ENCODE measurements at places on chromosomes 2 and 18. TPM values are rescaled to one million over a fixed set of nuclear protein-coding genes. Genes with fewer than 3 reads are reported as not detected.

Gene MBD1
- total RNA-seq: 43.5 TPM

Gene SNX17
- total RNA-seq: 66.2 TPM

Gene RNF144A
- 14.7 TPM for total RNA-seq

Gene CCDC148
- 1.2 TPM for total RNA-seq

Gene DNPEP
- 67.9 TPM for total RNA-seq

Gene CAPN14
- total RNA-seq: 0.54 TPM

Gene CCBE1
- total RNA-seq: 2.1 TPM

Gene LIPG
- total RNA-seq: 17.2 TPM

DNA sequence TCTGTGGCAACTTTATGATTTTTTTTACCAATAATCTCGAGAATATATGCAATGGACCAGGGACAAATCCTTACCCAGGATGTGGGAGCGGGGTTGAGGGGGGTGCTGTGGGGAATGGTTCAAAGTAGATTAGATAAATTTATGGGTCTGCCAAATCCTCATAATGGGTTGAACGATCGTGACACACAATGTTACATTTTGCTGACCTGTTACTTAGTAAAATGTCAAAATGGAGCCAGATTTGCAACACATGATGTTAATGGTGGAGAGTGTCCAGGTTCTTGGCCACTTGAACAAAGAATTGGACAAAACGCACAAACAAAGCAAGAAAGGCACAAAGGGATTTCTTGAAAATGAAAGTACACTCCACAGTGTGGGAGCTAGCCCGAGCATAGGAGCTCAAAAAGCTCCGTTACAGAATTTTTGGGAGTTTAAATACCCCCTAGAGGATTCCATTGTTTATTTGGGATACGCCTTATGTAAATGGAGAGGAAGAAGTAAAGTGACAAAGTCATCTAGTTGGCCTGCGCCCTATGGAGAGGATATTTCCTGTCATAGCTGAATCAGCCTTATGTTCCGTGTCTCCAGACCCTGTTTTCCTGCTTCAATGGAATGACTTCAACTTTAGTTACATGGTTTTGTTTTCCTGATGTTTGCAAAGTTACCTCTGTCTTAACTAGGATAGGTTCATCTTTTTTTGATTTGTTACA is 776.0 kb downstream of the DCC start:
- DNase-seq: no peak

DNA sequence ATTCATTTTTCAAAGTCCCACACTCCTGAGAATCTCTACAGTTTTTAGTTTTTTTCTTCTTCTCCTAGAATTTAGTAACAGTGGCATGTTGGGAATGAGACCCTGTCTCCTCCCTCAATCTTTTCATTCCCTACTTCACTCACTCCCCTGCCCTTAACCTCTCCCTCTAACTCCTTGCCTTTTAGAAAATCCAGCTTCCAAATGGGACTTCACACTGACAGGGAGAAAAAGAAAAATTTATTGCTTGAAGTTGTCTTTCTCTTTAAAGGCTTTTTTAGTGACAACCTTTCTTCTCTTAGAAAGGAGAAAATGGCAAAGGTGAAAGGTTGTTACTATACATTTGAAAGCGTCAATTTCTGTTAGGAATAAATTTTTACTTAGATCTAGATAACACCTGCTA is 359.2 kb downstream of the CDH7 start:
- DNase-seq: no peak

GRCh38 chr2:106943468-106944200 is 57.7 kb upstream of the ST6GAL2 start:
- DNase-seq: no peak

DNA sequence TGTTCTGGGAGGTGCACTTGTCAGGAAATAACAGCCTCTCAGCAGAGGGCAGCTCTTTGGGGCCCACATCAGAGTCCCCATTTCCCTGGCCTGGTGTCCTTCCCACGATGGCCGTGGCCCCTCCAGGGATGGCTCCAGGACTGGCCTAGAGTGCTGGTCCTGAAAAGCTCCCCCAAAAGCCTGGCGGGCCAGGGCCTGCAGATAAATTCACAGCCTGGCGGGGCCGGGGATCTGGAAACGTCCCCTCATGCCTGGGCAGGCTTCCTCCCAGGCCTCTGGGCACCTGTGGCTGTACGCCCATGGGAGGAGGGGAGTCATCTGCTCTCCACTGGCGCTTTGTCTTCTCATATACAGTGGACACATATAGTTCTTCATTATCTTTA is 52.6 kb upstream of the HS6ST1 start:
- DNase-seq: no peak

DNA sequence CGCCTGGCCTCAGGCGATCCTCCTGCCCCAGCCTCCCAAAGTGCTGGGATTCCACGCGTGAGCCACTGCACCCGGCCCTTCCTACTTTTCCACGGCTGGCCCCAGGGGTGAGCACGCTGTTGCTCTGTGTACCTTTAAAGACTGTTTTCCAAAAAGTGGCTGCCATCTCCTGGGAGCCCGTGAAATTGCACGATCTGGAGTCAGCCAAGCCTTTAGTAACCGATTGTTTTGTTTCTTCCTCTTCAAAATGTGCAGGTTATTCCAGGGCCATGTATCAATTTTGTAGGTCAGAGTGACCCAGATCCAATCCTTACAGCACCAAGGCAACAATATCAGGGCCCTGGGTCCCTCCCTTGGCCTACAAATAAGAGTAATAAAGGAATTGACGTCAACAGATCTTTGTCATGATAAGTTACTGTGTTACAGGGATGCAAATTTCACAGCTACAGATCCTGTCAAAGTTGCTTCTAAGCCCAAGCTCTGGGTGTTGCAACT is 135.6 kb upstream of the ZNF236 start:
- peak; percentile 76 for DNase-seq

- no peak for DNase-seq
These were observed 28.4 kb downstream of the E2F6 start for GRCh38 chr2:11437602-11438001.

- no peak for DNase-seq
These were observed 56.4 kb upstream of the SEC11C start for GRCh38 chr18:59083136-59083818.

DNA sequence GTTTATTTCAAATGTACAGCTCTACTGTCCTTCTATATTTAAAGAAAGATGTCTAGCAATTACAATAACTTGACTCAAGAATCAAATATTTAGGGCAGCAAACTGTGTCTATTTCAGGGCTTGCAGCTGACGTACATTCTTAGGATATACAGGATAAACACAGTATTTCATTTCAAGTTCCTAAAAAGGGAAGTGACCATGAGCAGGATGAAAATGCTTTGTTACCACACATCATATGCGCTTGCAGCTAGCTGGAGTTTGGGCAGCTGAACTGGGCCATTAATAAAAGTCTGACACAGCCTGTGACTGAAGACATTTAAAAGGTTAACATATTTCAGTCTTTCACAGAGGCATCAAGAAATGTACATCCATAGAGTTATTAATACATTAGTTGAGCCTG is 264.6 kb upstream of the TRIB2 start:
- DNase-seq: no peak

GRCh38 chr18:27763936-27764335 is 413.0 kb downstream of the CDH2 start:
- DNase-seq: no peak

GRCh38 chr2:15253247-15253646 is 307.9 kb downstream of the NBAS start:
- no peak for DNase-seq

DNA sequence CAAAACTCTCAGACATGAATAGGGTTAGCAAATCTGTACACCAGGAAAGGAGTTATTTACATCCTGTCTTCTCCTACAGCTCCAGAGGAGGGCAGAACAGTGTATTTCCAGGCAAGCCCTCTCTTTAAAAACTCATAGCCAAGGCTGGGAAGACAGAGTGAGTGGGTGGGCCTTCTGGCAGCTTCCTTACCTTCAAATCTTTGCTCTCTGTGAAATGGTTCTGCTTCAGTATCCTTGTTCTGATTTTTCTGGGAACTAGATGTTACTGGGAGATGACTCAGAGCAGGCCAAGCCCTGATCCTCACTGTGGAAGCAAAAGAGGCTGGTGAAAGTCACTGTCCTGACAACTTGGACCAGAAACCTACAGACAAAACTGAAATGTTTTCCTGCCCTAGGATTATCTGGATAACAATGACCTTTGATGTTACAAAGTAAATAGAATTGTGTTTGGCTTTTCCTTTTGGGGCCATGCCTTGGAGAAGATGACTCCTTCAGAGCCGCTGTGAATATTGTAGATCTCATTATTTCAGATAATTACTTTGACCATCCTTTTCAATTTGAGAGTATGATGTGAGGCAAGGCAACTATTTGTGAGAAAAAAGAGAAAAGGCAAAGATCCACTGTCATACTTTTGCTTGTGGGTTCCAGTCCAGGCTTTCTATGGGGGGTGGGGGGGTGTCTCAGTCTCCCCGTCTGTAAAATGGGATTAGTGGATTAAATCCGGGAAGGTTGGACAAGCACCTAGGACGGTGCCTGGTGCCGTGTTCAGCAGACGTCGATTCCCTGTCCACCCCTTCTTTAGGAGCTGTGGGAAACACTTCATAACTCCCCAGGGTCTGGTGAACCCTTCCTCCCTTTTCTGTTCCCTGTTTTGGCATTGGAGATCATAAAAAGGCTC is 644 bp upstream of the QPCT start:
- peak; percentile 43 for DNase-seq

DNA sequence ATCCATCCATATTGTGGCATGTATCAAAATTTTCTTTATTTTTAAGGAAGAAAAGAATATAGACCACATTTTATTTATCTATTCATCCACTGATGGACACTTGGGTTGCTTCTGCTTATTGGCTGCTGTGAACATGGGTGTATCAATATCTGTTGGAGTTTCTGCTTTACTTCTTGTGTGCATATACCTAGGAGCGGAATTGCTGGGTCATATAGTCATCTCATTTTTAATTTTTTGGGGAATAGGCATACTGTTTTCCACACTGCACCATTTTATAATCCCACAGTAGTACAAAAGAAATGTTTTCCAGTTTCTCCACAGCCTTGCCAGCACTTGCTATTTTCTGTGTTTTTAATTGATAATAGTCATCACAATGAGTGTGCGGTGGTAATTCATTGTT is 197.2 kb downstream of the ACKR3 start:
- no peak for DNase-seq

- no peak for DNase-seq
These were observed 300.7 kb downstream of the NOL4 start for GRCh38 chr18:33923980-33924379.

GRCh38 chr18:37362158-37362890 is 203.3 kb downstream of the CELF4 start:
- DNase-seq: peak; percentile 92

DNA sequence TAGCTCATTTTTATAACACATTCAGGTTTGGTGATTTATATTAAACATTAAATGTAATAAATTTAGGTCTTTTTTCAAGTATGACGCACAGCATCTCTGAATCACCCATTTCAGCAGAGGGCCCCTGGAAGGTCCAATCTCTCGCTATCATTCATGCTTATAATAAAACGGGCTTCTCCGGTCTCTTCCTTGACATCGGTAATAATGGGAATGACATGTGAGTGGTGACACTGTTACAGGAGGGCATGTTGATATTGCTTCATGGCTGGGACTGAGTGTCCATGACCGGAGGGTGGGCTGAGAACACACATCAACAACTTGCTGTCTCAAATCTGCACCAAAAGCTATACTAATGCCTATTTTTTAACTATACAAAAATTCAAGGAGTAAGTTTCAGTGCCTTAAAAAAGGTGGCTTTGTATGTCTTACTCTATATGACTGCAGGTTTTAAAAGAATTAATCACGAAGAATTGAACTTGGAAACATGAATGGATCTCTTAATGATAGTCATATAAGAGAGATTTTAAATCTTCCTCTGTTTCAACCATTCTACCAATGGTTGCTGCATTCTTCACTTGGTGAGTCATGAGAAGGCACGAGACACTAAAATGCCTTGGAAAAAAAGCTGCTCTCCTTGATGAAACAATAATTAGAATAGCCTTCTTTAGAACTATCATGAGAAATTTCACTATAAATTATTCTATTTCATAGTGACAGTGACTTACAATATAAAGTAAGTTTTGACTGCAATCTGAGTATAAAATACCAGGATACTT is 101.9 kb upstream of the NRP2 start:
- no peak for DNase-seq

All from GM23338 (cell line).